ENCODE measurements at places on chromosomes 6 and 20.

DNA sequence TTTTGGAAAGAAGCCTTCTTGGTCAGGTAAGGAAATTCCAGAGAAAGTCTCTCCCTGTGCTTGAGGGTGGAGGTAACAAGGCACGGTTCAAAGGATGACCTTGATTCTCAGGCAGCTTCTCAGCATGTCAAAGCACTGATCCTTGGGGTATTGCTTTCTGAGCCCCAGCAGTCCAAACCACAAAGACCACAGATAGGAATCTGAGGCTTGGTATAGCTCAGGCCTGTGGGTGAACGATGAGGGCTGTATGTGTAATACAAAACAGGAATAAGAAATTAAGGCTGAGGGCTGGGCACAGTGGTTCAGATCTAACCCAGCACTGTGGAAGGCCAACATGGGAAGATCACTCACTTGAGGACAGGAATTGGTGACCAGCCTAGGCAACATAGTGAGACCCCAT, 70.2 kb upstream of the SLC22A1 start:
- no peak for DNase-seq

DNA sequence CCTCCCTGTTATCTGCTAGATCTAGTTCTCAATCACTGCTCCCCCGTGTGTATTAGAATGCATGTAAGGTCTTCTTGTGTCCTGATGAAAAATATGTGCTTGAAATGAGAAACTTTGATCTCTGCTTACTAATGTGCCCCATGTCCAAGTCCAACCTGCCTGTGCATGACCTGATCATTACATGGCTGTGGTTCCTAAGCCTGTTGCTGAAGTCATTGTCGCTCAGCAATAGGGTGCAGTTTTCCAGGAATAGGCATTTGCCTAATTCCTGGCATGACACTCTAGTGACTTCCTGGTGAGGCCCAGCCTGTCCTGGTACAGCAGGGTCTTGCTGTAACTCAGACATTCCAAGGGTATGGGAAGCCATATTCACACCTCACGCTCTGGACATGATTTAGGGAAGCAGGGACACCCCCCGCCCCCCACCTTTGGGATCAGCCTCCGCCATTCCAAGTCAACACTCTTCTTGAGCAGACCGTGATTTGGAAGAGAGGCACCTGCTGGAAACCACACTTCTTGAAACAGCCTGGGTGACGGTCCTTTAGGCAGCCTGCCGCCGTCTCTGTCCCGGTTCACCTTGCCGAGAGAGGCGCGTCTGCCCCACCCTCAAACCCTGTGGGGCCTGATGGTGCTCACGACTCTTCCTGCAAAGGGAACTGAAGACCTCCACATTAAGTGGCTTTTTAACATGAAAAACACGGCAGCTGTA, 73.4 kb downstream of the PTPN1 start:
- DNase-seq: no peak

- DNase-seq: no peak
Measured at GRCh38 chr6:106027758-106028157, 58.4 kb upstream of the PRDM1 start.

- DNase-seq: no peak
Measured at GRCh38 chr20:17457588-17458190, 73.5 kb downstream of the BFSP1 start.

DNA sequence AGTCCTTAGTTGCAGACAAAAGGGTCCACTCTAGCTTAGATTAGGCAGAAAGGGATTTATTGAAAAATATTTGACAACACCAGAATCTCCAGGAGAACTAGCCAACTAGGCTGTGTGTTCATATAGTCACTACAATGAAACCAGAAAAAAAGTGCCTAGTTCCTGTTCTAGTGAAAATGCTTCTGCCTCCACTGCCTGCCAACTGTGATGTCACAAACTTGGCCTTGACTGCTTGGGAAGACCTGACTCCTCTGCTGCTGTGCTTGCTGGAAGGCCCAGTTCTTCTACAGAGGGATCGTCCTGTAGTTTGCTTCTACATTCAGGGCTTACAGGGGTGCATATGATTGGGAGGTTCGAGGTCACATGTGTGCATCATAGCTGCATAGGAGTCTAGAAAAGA, 40.3 kb upstream of the XRN2 start:
- no peak for DNase-seq

GRCh38 chr6:82006027-82006738, 241.4 kb downstream of the IBTK start:
- no peak for DNase-seq

GRCh38 chr6:153947808-153948447, 91.1 kb upstream of the OPRM1 start:
- DNase-seq: no peak

DNA sequence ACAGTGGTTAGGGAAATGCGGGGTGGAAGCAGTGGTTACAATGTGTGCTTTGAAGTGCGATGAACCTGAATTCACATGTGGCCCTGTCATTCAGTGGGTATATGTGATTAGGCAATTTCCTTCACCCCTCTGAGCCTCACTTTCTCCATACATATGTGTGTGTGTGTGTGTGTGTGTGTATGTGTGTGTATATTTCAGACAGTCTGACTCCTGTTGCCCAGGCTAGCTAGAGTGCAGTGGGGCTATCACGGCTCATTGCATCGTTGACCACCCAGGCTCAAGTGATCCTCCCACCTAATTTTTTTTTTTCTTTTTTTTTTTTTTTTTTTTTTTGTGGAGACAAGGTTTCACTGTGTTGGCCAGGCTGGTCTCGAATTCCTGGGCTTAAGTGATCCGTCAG, 6.3 kb downstream of the PPP1R14C start:
- no peak for DNase-seq

GRCh38 chr20:24684421-24684871, 215.0 kb downstream of the SYNDIG1 start:
- DNase-seq: no peak

DNA sequence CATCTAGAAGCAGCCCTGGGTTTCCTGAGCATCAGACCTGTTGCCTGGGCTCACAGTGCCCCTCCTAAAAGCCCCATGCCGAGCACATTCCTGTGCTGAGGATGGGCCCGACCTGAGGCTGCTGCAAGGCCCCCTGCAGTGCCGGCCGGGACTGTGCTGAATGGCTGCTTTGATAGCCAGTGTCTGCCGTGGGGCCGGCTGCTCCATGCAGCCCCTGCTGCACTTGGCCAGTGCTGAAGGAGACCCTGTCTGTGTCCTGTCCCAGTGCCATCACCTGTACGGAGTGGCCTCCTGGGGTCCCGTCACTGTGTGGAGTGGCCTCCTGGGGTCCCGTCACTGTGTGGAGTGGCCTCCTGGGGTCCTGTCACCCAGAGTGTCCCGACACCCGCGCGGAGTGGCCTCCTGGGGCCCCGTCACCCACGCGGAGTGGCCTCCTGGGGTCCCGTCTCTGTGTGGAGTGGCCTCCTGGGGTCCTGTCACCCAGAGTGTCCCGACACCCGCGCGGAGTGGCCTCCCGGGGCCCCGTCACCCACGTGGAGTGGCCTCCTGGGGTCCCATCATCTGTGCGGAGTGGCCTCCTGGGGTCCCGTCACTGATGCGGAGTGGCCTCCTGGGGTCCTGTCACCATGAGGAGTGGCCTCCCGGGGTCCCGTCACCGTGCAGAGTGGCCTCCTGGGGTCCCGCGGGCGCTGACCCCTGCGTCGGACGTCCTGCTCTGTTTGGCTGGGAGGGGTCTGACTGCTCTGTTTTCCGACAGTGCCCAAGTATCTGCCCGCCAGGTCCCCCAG, 7.0 kb downstream of the COL9A3 start:
- no peak for DNase-seq

GRCh38 chr20:44641325-44641724, 10.2 kb downstream of the ADA start:
- DNase-seq: no peak

DNA sequence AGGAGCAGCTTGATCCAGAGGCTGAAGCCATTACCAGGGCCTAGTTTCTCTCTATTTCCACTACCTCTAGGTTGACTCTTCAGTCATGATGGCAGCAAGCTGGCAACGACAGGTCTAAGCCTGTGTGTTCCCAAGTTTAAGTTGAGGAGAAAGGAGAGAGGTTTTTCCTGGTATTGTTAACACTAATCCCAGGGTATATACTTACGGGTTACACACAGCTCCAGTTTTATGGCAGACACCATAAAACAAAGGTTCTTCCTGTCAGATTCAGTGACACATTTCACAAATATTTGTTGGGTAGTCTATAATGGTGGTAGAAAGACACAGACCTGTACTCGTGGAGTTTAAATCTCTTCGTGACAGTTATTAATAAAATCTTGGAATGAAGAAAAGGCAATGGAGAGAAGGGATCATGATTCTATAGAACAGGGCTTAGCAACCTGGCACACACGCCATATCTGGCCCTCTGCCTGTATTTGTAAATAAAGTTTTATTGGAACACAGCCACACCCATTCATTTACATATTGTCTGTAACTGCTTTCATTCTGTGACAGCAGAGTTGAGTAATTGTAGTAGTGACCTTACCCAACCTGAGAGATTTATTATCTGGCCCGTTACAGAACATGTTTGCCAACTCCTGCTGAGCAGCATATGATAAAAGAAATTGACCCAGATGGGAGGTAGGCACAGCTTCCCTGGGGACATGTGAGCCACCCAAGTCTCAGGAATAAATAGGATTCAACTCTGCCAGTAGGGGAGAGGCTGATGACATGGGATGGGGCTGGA, 323.3 kb downstream of the CDH4 start:
- DNase-seq: no peak

DNA sequence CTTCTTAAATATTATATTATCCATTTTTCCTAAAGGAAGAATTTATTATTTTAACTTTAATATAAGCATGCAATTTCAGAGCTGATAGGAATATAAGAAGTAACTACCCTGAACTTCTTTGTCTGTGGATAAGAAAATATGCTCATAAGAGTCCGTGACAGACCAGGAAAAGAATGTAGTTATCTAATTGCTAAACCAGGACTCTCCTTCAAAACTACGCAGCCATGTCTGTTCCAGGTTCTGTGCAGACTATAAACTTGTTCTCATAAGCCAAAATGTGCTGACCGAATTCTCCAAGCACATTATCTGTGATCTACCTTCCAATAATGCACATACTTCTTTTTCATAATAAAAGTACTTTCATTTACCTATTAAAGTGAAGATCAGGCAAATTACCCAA, 116.5 kb downstream of the TRDN start:
- DNase-seq: no peak

DNA sequence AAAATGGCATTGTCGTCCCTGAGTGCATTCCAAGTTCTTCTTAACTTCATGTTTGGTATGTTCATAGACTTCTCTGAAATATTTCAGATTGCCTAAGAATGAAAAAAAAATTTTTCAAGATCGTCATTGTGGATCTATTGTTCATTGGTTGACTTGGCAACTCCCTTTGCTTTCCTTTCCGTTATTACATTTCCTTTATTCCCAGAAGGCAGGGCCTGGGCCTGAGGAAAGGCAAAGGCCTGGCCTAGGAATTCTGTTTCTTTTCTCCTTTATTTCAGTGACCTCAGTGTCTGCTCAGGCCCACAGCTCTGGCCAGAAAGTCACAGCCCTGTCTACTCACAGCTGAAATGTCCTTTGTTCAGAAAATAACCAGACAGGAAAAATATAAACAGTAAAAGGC, 401.6 kb upstream of the PLCB4 start:
- DNase-seq: no peak

- DNase-seq: no peak
Measured at GRCh38 chr6:13539572-13539971, 34.8 kb upstream of the SIRT5 start.

DNA sequence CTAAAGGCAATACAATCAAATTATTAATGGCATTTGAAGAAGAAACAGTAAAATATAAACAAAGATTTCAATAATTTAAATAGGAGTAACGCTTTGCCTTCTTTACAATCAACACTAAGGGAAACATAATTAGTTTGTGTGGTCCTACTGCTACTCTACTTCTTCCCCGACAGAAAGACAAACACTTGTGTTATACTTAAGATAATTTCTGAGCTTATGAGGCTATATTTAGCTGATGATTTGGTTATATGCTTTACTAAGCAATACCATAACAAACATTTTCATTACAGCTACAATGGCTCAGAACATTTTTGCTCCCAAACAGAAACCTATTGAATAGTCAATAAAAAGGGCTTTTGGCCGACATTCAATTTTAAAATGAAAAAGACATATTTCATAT, 1217.2 kb upstream of the GJE1 start:
- DNase-seq: no peak

DNA sequence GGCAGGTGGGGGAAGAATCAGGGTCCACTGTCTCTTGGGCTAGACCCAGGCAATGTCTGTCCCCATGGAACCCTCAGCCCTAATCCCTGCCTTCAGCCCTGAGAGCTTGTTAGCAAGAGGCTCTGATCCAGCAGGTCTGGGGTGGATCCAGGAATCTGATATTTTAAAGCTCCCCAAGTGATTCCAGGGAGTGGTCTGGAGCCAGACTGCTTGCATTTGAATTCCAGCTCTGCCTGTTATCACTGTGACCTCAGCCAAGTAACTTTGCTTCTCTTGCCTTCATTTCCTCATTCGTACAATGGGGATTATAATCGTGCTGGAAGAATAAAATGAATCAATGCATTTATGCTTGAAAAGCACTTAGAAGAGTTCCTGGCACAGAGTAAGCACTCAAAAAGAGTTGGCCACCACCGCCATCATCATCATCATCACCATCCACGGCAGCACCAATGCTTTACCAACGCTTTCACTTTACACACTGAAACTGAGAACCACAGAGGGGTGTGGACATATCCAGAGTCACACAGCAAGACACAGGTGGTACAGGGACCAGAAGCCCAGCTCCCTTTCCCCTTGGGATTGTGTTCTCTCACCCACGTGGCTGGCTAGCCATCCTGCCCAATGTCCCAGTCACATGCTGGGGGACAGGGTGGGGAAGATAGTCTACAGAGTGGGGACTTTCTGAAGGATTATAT, 75.7 kb upstream of the RALY start:
- no peak for DNase-seq

DNA sequence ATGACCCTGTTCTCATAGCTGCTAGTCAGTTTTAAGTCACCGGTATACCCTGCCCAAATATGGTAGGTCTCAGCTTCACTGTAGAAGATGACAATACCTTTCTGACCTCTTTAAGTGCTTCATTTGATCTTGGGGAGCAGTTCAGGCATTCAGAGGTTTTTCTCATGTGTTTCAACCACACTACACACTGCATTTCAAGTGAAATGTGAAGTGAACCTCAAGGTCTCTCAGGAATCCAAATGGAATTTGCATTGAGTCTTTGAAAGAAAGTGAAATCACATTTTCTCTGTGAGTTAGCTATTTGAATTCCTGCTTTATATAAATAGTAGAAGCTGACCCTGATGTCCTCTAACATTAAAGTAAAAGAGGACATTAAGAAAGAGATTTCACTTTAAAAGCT, 461.6 kb downstream of the ADGRB3 start:
- DNase-seq: no peak
